Stimulated activated CD4-positive, alpha-beta T cell treated with anti-CD3 and anti-CD28 coated beads, Interleukin-4, amount 100 ng/mL, for 4 hours (primary cell): ENCODE measurements at places on chromosomes 3 and 15.

GRCh38 chr3:129235344-129235917 lies 14.0 kb upstream of the COPG1 start:
- no peak for DNase-seq

DNA sequence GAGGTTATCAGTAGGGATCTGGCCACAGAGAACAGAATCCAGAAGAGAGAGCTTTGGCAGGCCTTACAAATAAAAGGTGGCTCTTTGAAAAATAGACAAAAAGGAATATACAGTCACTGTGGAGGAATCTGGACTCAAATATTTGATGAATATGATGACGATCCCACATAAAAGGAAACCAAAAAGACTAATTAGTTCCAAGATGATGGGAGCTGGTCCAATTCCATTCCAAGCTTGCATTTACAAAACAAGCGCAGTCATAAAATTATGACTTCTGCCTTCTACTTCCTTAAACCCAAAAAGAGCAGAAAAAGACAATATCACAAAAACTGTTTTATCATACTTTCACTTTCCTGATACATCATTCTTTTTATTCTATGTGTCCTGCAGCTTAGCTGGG lies 285.8 kb downstream of the DIPK2A start:
- no peak for DNase-seq

- no peak for DNase-seq
Measured at GRCh38 chr15:57527382-57528091, 64.2 kb upstream of the MYZAP start.

GRCh38 chr15:41984622-41985021 lies 12.3 kb upstream of the EHD4 start:
- no peak for DNase-seq

DNA sequence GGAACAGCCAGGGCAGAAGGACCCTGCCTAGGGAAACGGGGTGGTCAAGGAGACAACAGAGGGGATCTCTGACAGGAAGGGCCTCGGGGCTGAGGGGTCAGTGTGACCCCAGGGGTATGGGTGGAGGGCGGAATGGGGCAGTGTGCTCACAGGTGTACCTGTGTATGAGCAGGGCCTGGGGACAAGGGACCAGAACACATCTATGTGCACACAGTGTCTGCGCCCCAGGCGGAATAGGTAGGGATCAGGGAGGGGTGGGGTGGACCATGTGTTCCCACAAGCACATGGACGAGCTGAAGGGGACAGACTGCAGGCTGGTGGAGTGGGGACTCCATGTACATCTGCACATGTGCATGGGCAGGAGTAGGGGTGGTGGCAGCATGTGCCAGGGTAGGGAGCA lies 5.0 kb upstream of the TLR9 start:
- DNase-seq = no peak

GRCh38 chr3:32313723-32314473 lies 75.4 kb downstream of the CMTM8 start:
- DNase-seq = peak; percentile 45

DNA sequence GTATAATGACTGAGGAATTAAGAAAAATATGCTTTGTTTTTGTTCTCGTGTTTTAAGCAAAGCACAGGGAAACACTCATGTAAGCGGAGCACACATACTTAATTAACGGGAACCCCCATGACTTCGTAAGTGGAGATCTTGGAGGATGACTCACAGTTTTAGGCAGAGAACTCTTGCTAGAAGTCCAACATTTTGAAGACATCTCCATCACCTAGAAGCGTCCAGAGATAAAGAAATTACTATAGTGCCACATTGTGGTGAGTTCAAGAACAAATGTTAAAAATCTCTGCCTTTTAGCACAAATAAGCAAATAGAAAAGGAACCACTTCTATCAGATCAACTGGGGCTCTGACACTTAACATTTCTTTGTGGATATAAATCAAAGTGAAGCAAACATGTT lies 194.1 kb upstream of the ARHGEF26 start:
- DNase-seq = no peak
